ENCODE measurements at places on chromosomes 12 and 14.

GRCh38 chr12:84976133-84976532 lies 59.9 kb downstream of the TSPAN19 start:
- DNase-seq = no peak

GRCh38 chr14:73365727-73366126 lies 92.6 kb downstream of the NUMB start:
- DNase-seq = no peak

- DNase-seq = no peak
Measured at GRCh38 chr14:90295870-90296516, 35.7 kb downstream of the NRDE2 start.

DNA sequence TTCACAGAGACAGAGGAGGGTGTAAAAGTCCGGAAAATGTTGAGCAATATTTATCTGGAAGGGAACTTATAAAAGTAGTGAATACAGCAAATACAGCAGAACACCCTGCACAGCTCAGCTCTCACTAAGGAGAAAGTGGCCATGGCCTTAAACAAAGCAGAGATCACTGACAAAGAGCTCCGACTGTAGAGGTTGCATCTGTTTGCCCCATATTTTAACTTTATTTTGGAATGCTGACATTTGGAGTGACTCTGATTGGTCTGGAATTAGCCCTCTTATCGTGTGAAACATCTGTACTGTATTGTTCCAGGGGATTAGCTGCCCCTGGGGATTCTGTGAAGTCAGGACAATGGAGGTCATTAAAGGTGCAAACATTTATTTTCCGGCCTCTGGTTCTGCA lies 1275.7 kb upstream of the FLRT2 start:
- DNase-seq = peak; percentile 86

DNA sequence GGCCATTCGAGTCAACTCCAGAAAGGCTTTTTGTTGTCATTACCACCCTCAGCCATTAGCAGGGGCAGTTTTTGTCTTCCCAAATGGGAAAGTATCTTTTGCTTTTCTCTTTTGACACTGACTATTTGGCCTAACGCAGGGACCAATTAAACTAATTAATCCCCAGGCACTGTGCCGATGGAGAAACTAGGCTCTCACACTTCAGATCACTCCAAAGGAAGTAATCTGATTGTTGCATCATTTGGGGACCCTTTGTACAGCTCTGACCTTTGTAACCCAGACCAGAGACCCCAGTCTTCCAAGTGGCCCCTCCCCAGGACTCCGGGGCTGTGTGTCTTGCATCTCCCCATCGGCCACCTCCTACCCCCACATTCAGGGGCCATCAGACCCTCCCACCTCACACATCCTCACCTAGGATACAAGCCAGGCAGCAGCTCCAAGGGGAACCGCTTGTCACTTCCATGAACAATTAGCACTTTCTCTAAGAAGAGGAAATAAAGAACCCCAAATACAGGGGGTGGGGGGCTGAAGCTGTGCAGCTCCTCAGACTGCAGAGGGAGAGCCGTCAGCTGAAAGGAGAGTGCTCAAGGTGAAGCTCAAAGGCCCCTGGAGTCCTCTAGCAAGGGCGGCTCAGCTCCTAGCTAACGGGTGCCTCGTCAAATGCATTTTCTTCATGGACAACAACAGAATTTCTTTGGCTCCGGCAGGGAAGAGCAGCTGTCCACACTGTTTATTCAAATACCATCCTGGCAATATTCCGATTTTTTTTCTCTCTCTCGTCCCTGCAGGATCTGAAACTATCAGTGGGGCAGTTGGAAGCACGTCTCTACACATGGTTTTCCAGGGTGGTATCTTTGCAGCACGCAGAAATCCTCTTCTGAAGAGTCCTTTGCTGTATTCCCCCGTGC lies 64.3 kb upstream of the DIO3 start:
- DNase-seq = no peak

GRCh38 chr12:55728186-55728938 lies 447 bp downstream of the CD63 start:
- no peak for DNase-seq

DNA sequence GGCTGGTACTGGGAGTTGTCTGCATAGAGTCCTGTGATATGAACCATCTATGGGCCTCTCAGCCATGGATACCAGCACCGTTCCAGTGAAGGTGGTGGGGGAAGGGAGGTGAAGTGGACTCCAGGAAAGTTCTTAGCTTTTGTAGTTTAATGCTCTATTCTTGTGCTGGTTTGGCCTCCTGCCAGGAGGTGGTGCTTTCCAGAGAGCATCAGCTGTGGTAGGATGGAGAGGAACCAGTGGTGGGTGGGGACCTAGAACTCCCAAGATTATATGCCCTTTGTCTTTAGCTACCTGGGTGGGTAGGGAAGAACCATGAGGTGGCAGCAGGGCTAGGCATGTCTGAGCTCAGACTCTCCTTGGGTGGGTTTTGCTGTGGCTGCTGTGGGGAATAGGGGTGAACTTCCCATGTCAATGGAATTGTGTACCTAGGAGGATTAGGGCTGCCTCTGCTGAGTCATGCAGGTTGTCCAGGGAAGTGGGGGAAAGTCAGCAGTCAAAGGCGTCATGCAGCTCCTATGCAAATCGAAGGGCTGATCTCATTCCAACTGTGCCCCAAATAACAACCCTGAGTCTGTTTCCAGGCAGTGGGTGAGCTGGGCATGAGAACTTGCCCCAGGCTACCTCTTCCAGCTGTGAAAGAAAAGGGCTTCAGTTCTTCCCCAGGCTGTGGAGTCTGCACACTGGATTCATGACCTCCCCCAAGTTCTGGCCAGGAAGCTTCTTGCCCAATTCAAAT lies 14.2 kb downstream of the GZMH start:
- no peak for DNase-seq

- no peak for DNase-seq
Measured at GRCh38 chr12:34033628-34034296, 11.5 kb downstream of the ALG10 start.

DNA sequence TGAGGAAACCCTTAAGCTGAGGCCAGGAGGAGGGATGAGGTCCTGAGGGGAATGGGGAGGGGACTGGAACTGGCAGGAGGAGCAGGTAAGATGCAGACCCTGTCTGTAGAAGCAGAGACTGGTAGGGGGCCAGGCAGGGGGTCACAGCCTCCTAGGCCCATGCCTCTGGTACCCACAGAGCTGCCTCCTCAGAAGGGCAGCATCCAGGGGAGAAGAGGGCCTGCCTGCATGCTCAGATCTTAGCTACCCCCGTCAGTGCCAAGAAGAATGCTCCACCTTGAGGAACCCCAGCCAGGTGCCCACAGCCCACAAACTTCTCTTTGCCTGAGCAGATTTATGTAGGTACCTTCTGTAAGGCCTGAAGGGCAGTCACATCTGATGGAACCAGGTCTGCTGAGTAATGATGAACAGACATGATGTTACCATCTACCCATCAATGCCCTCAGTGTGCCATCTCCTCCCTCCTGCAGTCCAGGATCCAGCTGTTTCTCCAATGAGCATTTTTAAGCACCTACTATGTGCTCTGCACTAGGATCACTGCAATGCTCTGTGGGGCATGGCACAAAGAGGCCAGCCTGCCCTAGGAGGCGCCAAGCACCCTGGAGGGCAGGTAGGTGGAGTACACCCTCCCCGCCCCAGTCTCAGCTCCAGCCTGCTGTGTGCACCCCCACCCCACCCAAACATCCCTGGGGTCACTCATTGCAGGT lies 24.8 kb upstream of the ZFP36L1 start:
- no peak for DNase-seq

DNA sequence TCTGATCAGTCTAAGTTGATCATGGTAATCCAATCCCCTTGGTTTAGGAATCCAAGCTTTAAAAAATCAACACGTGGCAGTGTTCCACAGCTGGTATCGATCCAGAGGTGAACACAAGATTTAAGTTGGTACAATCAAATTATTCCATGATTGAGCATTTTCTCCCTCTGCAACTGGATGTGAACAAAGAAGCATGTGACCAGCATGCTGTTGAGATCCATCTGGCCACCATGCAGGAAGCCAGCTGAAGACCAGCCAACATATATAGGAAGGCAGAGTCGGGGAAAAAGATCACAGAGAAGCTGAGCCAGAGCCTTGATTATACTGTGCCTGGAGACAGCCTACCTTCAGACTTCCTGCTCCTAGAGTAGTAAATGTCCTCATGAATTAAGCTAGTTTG lies 158.3 kb downstream of the SEC23A start:
- DNase-seq = no peak

GRCh38 chr12:8544295-8544694 lies 3.6 kb upstream of the CLEC4E start:
- DNase-seq = peak; percentile 22

DNA sequence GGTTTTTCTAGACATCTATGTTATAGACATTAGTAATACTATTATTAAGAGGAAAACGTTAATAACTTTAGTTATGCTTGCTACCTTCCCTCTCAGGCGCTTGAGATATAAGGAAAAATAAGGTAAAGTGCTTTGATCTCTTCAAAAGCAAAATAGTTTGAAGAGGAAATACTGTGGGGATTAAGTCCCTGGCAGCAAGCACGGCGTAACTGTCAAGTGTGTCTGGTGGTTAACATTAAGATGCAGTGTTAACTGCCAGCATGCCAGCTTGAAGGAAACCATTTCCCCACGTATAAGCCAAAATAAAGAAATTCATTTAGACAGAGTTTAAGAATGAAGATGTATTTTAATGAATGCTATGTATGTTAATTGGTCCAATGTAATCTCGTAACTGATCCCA lies 31.8 kb downstream of the PELI2 start:
- DNase-seq = no peak

DNA sequence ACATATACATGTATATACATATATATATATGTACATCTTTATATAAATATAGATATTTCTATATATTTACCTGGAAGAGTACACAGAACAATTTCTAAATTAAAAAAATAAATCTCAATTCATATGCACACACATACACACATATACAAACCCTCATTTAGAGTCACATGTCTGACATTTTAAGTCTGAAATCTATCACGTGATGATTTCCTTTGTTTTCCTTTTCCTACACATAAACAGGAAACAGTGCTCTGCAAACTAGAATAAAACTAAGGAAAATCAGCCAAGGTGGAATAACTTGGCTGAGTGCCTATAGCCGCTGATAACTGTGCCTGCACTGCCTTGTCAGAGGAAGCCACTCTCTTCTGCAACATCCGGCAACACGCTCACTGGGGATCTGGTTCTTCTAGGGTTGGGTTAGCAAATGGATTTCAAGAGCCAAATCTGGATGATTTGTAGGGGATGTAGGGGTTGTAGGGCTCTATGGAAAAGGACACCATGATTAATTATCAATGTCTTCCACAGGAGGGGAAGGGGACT lies 480.7 kb downstream of the TMEM132D start:
- DNase-seq = no peak

- DNase-seq = no peak
Measured at GRCh38 chr12:57551637-57552305, 1.9 kb downstream of the KIF5A start.

GRCh38 chr14:55957950-55958349 lies 160.3 kb upstream of the PELI2 start:
- no peak for DNase-seq

- DNase-seq = no peak
Measured at GRCh38 chr12:2483713-2484112, 311.1 kb upstream of the FKBP4 start.

DNA sequence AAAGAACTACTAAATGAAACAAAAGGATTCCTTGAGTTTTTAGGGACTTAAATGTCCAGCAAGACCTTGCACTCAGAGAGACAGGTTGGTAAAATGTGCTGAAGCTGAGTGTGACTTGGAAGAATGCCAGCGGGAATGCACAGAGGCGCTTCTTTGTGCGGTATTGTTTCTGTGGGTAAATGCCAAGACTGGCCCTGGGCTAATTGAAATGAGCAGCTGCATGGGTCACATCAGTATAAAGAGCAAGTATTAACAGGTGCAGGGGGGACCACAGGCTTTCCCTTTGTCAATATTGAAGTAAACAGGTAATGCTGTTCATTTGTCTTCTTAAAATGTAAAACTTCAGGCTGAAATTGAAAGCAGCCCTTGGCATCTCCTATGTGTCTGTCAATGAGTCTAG lies 74.3 kb downstream of the LMO3 start:
- DNase-seq = no peak

DNA sequence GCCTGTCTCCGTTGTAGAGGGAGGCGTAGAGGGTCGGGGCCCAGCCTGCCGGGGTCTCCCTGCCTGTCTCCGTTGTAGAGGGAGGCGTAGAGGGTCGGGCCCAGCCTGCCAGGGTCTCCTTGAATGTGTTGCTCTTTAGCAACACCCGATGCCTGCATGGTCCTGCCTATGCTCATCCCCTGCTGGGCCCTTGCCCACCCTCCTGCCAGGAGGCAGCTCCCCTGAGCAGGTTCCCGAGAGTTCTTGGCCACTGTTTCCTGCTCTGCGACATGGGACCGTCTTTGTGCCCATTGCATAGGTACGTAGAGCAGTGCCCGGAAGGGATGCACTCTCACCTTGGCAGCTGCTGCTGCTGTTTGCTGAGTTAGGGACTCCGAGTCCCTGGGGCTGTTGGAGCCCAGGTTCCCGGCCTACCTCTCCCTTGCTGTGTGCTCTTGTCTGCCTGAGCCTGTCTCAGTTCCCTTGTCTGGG lies 3.3 kb downstream of the KIF26A start:
- no peak for DNase-seq
